ENCODE measurements at places on chromosomes 4 and X.

GRCh38 chr4:23614284-23614892 is 275.5 kb downstream of the PPARGC1A start:
- DNase-seq, result peak; percentile 27

GRCh38 chr4:176646311-176646710 is 146.4 kb downstream of the VEGFC start:
- no peak for DNase-seq

DNA sequence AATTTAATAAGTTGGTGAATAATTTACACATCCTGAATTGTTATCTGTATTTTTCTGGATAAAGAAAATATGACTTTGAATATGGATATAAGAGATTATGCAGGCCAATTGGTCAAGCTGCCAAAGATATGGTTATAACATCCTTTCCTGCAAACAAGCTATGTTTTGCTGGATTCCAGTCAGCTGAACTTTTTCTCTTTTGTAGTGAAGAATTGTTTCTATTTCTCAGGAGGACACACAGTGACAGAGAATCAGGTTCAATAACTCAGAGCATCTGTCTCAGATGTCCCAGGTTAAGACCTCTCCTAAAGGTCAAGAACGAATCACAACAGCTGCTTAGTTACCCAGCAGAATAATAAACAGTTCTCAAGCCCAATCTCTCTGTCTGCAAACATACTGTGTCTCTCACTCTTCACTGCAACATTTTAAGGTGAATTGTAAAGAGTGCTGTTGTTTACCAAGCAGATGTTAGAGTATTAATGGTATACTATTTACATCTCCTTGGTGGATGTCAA is 189.5 kb upstream of the ANKRD50 start:
- no peak for DNase-seq

DNA sequence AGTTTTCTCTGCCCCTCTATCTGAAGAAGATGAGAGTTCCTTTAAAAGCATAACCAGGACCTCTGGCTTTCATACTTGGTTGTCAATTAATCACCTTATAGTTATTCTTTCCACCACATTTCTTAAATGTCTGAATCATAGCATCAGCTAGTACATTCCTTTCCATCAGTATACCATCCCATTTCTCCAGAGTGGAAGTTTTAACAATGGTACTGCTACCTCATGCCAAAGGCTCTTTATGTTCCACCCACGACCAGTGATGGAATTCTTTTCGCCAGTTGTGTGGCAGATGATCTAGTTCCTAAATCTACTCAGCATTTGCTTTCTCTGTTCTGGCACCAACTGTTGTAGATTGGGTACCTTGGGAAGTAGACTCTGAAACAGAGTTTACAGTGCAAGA is 379.8 kb downstream of the ZNF674 start:
- no peak for DNase-seq

DNA sequence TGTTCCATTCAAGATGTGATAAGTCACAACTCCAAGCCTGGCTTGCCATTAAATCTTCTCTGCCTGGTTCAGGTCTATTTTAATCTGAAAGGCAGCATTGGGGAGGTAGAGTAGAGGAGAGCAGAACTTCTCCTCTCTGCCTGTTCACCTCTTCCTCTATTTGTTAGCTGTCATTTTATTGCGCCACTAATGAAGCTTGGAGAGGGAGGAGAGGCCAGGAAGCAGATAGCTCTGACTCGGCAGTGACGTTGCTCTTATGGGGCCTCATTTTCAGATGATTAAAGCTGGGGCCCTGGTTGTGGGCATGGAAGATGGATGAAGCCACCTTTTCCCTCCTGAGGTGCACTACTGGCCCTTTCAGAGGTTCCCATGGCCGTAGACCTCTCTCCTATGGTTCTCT is 207.3 kb downstream of the MID1IP1 start:
- no peak for DNase-seq

DNA sequence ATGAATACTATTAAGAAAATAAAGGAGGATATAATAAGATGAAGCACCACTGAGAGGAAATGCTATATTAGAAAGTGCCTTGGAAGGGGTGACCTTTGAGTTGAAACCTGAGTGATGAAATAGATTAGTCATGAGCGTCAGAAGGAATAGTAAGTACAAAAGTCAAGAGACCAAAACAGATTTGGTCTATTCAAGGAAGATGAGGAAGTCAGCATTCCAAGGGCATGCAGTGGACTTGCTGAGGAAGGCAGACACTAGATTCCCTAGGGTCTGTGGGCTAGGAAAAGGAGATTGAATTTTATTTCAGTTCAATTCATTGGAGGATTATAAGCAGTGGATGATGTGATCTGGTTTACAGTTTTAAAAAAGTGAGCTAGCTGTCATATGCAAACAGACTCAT is 73.0 kb upstream of the WDFY3 start:
- DNase-seq, result no peak

GRCh38 chrX:124925681-124926080 is 394.0 kb upstream of the TEX13C start:
- no peak for DNase-seq

- DNase-seq, result no peak
Measured at GRCh38 chr4:56463711-56464110, 3.7 kb upstream of the SRP72 start.

DNA sequence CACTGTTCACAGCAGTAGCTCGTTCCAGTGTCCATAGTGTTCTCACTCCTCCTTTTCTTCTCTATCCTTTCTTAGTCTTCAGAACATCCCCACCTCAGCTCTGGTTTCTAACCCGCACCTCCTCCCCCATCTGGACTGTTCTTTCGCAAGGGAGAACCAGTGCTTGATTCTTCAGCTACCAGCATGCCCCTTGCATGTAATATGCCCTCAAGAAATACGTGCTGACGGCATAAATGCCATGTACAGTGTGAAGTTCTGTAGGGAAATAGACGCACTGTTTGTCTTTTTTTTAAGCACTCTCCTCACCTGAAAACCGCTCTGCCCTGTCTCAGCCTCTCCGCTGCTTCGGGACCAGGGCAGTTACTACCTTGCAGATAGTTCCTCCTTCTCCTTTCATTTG is 5.3 kb downstream of the CLDN22 start:
- DNase-seq, result no peak

DNA sequence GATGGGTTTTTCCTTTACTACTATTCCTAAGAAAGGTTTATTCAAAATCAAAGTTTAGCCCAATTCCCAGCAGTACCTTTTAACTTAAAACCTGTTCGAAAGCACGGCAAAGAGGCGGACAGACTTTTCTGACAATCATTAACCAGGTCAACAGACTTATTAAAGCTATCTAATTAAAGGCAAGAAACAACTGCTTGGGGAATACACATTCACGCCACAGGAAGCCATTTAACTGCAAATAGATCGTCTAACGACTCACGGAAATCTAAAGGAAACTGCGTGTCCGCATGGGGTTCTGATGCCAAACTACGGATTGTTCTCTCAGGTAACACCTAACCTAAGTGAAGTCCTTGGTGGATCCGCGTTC is 663 bp upstream of the USP53 start:
- DNase-seq, result no peak

GRCh38 chrX:72128881-72129280 is 2.8 kb downstream of the RTL5 start:
- DNase-seq, result no peak

GRCh38 chr4:109803924-109804571 is 2.2 kb upstream of the CFI start:
- peak; percentile 16 for DNase-seq

DNA sequence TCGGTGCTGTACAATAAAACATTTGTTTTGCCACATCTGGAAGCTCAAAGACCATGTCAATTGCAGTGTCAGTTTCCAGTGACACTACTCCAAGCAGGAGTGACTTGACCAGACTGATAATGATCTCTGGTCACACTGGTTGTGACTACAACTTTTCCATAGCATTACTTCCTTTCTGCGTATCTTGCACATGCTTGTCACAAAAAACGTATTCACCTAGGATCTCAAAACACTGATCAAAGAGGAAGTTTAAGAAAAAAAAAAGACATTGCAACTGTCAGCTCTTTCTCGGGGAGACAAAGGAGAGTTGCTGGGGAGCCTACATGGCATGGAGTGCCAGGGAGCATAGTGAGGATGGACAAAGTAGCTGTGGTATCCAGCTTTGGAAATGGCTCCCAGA is 60.6 kb downstream of the OPHN1 start:
- DNase-seq, result no peak

- DNase-seq, result no peak
Measured at GRCh38 chr4:25377572-25378436, 741 bp downstream of the ANAPC4 start.

- DNase-seq, result peak; percentile 18
Measured at GRCh38 chr4:26321373-26322221, 783 bp downstream of the RBPJ start.

DNA sequence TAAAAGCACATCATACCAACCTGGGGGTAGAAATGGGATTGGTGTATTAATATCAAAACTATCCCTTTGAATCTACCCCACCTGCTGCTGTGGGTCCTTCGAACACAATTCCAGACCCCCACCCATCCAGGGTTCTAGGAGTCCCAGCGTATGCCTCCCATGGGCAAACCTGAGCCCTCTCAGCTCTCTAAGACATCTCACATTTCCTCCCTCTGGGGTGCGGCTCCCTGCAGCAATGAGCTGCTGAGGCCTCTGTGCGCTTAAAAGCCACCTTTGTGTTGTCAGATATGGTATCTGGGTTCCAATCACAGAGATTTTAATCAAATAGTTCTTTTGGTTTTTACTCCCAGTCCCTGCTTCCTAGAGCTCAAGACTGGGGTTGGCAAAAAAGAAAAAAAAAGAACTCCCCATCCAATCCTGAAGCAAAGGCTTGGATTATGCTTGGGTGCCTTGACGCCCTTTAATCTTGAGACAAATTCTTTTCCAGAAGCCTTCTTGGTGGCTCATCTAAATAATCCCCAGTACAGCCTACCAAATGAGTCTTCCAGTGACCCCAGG is 37.5 kb upstream of the NOCT start:
- no peak for DNase-seq

- DNase-seq, result no peak
Measured at GRCh38 chrX:17369309-17369708, 5.7 kb upstream of the NHS start.

GRCh38 chr4:23369331-23369730 is 520.5 kb downstream of the PPARGC1A start:
- no peak for DNase-seq

GRCh38 chr4:122329876-122330565 is 48.8 kb upstream of the ADAD1 start:
- DNase-seq, result no peak

GRCh38 chrX:112668476-112669409 is 11.0 kb downstream of the LHFPL1 start:
- no peak for DNase-seq

- DNase-seq, result no peak
Measured at GRCh38 chr4:52545099-52546069, 113.7 kb downstream of the USP46 start.

- DNase-seq, result no peak
Measured at GRCh38 chr4:37685823-37686372, 278 bp downstream of the RELL1 start.

DNA sequence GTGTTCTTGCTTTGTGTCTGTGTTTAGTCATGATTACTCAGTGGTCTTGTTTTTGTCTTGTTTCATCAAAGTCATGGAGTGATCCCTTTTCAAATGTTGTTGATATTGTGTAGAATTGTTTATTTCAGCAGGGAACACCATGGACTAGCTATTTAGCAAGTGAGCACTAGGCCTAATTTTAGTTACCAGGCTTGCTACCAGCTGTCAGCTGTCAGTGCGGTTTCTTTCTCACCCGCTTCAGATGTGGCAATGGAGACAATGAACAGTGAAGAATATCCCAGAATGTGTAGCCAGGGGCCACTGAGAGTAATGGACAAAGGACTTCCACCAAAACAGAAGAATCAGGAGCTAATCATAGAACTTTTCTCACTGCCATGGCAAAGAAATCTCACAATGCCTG is 432.8 kb upstream of the FMR1 start:
- DNase-seq, result no peak

DNA sequence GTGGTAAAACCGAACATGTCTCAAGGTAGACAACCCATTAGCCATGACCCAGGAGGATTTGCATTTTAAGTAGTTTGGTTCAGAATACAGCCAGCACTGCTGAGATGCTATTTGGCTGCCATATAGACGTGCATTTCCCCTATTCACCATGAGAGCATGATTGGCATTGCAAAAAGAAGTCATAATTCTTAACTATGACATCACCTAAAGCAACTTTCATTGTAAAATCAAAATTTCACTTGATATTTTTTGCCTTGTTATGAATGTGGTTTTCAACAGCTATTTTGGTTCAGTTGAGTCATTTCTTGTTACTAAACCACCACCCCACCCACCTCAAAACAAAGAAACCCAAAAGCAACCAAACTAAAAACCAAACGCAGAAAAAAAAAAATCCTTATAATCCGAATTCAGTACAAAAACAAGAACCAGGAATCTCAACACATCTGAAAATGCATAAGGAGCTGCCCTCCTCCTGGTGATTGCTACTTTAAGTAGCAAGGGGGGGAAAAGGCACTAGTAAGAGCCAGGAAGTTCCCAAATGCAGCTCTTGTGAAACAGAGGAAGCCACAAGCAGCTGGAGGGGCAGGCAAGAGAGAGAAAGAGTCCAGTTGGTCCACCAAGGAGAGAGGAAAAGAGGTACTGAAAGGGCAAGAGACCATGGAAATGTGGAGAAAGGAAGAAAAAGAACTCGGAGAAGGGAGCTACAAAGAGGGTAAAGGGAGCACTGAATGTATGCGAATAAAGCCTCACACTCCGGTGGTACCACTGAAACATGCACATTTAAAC is 3.1 kb downstream of the SLITRK4 start:
- no peak for DNase-seq

DNA sequence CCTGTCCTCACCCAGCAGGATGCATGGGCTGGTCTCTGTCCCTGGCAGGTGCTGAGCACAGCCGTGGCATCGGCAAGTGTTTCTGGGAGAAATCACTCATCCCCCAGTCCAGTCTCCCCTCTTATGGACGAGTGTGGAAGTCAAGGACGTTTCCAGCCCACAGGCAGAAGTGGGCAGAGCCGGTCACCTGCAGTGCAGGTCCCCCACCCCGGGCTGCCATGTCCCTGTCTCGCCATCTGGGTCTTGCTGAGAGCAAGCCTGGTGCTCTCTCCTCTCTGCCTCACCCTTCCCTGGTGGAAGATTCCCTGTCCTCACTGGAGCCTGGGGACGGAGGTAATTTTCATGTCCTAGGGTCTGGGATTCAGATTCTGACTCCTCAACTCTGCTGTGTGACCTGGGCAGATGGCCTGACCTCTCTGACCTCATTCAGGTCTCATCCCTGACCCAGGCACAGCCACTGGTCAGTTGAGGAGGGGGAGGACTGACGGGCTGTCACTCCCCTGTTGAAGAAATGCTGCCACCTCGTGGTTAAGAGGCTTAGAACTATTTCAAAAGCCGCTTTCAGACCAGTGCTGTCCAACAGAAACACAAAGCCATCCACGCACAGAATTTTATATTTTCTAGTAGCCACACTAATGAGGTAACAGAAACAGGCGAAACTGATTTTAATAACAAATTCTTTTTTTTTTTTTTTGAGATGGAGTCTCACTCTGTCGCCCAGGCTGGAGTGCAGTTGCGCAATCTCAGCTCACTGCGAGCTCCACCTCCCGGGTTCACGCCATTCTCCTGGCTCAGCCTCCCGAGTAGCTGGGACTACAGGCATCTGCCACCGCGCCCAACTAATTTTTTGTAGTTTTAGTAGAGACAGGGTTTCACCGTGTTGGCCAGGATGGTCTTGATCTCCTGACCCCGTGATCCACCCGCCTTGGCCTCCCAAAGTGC is 1.8 kb downstream of the CPZ start:
- no peak for DNase-seq

- DNase-seq, result no peak
Measured at GRCh38 chr4:26807330-26807729, 53.3 kb upstream of the STIM2 start.
